ENCODE measurements at places on chromosomes 5 and 9.

DNA sequence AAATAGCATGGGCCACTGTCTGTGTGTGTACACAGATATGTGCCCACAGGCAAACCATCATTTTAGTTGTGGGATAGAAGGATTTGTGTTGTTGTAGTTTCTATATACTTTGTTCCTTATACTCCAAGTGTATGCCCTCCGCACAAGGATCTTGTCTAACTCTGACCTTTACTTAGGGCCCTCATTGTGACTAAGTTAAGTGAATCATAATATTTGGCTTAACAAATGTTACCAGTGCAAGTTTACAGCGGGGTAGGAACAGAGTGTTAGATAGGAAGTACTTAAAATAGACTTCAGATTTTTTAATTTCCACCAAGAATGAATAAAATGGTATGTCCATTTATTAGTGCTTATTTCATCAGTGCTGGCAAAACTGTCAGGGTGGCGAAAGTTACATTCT, 29.5 kb upstream of the CYFIP2 start:
- no peak for DNase-seq

DNA sequence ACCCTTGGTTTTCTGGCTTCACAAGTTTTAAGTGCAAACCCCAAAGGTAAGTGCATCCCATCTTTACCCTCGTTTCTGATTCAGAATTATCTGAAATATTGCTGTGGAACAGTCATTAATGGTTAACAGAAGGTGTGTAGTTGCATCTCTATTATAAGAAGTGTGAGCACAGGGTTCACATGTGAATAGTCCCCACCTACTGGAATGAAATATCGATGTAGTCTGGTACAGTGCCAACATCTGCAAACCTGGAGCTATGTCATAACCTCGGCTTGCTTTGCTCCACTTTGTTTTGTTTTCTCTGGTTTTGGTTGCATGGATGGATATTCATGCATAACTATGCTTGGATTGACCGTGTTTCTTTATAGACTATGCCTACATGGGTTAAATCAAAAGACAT, 12.6 kb downstream of the HTR4 start:
- DNase-seq: no peak

- no peak for DNase-seq
Observed at GRCh38 chr9:21060919-21061561, 16.7 kb downstream of the IFNB1 start.

DNA sequence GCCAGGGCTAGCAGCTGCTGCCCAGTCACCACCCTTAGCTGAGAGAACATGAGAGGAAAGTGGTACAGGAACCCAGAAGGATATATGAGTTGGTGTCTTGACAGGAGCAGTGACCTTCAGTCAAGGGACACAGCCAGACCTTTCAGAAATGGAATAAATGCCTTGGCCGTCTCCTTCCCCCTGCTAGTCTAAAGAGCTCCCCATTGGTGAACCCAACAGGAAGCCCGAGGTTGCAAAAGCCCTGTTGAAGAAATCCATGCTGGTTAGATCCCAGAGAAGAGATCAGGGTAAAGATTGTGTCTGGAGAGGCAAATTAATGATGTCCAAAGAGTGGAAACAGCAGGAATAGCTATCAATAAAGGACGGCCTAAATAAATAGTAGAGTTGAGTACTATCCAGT, 244.5 kb downstream of the NR3C1 start:
- no peak for DNase-seq

- DNase-seq: no peak
Observed at GRCh38 chr9:130905902-130906734, 9.5 kb upstream of the QRFP start.

All from NCI-H1417 treated with DMSO at 0.1 percent for 48 hours (cell line).